A172 (cell line): ENCODE measurements at places on chromosomes 13 and 19. TPM values are rescaled to one million over a fixed set of nuclear protein-coding genes. Genes with fewer than 3 reads are reported as not detected.

The MUC16 gene
- total RNA-seq, result 0.02 TPM in 1 of 2 replicates, not detected in the other

The COL4A1 gene
- total RNA-seq, result 197 and 221 TPM in 2 replicates

The ICAM5 gene
- total RNA-seq, result 0.19 and 0.53 TPM in 2 replicates

DNA sequence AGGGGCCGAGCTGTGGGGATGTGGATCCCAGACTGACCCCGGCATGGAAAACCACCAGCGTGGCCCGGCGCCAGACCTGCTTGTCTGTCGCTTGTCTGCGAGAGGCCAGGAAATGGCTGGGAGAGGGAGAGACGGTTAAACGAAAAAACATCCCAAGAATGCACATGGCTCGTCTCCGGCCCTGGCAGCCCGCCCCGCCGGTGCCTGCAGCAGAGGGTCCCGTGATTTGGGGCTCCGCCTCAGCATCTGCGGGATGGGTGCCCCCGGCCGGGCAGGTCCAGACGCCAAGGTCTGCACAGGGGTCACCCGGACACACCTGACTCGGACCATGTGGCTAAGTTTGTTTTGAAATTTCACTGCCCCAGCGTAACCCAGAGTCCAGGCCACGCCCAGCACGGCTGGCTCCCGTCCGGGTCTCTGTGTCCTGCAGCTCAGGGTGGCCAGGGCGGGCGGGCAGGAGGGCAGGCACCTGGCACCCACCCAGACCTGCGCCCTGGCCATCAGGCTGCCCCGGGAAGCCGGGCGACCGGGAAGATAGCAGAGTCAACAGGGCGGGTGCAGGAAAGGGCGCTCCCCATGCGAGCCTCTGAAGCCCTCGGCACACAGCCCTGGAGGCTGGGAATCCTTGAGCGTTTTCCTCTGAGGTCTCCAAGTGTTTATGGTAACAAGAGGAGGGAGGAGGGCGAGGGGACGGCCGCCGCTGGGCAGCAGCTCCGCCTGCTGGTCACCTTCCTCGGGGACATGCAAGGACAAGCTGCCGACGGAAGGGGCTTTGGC lies 103.2 kb downstream of the GADD45B start:
- DNase-seq, result peak; percentile 98

- no peak for DNase-seq
These were observed 7.6 kb downstream of the TPT1 start for GRCh38 chr13:45333251-45333976.
